Activated T-helper 9 cell treated with anti-CD3 and anti-CD28 coated beads, Interleukin-2, amount 50 U/mL, for 16 hours (primary cell): ENCODE measurements at places on chromosomes 13 and 19.

GRCh38 chr13:21997726-21998125 lies 326.9 kb downstream of the FGF9 start:
- no peak for DNase-seq

DNA sequence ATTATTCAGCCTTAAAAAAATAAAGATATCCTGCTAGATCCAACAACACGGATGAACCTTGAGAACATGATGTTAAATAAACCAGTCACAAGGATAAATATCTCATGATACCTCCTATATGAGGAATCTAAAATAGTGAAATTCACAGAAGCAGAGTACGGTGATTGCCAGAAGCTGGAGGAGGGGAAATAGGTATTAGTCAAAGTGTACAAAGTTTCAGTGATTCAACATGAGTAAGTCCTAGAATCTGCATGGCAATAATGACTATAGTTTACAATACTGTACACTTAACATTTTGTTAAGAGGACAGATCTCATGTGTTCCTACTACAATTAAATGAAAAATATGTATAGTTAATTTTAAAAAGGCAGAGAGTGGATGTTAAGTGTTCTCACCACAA lies 206.6 kb upstream of the SLC10A2 start:
- no peak for DNase-seq

GRCh38 chr13:92512852-92513251 lies 713.8 kb upstream of the GPC6 start:
- no peak for DNase-seq

- no peak for DNase-seq
These were observed 187.0 kb downstream of the MYO16 start for GRCh38 chr13:108816375-108816774.

DNA sequence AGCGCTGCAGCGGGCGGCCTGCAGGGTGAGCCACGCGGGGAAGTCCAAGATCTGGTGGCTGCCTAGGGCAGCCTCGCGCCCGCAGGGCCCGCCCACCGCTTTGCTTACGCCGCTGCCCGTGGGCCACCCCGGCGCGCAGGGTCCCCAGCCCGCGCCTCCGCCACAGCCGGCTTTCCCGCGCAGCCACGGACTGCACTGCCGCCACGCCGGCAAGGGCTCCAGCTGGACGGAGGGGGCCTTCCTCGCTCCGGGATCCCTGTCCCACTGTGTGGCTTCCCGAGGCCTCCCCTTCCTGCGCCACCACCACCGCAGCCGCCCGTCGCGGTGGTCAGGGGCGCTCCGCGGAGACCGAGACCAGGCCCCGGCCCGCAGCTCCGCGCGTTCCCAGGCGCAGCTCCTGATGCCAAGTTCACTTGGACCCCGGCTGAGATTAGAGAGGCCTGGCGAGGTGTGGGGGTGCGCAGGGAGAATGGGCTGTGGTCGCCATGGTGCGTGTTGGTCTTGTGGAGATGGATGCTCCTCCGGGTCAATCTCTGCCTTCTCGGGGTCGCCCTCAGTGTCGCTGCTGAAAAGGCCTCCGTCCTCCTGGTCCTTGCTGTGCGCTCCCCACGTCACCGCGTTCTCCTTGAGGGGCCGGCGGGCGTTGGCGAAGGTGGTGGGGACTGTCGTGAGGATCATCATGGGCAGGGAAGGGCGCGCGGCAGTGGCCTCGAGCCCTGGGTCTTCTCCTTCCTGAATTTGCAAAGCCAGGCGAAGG lies 17.9 kb upstream of the RNF17 start:
- DNase-seq = no peak
